EH (cell line): ENCODE measurements at places on chromosomes 11 and 22.
A peak's percentile ranks its signal among the peaks of the same experiment; 100 is the strongest.

DNA sequence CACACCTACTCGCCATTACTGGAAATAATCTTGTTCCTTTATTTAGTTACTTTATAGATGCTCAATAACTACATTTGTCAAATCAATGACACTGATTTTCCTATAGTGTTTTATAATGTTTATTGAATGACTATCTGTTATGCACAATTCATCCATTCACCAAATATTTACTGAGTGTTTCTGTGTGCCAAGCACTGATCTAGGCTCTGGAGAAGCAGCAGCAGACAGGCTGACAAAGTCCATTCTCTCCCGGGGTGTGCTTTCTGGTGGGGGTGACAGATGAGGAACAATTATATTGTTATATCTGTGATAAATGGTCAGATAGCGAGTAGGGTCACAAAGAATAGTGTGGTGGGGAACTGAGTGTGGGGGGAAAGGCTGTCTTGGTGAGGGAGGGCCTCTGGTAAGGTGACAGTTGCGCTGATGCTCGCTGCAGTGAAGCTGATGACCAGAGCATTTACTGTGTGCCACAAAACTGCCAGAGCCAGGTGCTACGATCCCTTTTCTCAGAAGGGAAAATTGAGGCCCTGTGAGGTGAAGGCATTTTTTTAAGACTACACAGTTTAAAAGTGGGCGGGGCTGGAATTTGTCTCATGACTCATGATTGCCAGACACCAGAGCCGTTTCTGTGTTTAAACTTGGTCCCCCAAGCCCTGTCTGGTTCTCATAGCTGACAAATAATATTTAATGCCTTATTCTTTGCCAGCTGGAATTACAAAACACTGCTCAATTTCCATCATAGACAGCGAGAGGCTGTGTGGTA is 10.2 kb downstream of the PACS1 start:
- peak; percentile 90 for DNase-seq

- no peak for DNase-seq
Observed at GRCh38 chr22:28795932-28796856, 4.2 kb downstream of the XBP1 start.

DNA sequence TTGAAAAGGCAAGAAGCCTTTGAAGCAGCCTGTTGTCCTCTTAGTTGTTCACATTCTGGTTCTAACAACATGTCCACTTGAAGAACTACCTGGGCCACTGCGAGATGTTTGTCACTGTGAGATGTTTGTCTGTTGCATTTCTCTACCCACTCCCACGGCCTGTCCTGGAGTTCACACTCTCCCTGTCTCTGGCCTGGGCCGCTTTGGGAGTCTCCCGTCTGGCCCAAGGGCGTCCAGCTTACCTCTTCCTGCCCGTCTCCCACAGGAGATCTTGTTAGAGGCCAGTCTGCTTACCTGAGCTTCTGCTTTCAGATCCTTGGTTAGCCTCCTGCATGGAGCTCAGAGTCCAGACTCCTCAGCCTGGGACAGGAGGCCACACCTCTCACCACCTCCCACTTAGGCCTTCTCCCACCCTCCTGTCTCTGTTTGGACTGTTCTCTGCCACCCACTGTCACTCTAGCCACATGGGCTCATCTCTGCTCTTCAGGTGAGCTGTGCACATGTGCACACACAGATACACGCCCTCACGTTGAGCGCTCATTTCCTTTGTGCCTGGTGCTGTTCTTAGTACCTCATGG is 66.0 kb downstream of the TBC1D22A start:
- DNase-seq, result no peak

GRCh38 chr11:102447941-102448868 is 4.4 kb downstream of the TMEM123 start:
- DNase-seq, result no peak

DNA sequence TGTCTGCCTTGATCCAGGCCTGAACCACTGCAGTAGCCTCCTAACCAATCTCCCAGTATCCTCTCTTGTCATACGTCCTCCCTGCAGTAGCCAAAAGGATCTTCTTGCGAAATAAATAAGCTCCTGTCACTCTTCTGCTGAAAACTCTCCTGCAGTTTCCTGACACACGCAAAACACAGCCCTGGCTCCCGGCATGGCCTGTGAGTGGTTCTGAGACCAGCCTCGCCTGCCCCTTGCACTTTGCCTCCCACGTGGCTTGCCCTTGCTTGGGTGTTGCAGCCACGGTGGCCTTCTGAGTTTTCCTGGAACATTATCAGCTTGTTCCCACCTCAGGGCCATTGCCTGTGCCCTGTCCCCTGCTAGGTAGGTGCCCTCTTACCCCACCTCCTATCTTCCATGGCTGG is 7.2 kb downstream of the ZC3H7B start:
- DNase-seq, result no peak

DNA sequence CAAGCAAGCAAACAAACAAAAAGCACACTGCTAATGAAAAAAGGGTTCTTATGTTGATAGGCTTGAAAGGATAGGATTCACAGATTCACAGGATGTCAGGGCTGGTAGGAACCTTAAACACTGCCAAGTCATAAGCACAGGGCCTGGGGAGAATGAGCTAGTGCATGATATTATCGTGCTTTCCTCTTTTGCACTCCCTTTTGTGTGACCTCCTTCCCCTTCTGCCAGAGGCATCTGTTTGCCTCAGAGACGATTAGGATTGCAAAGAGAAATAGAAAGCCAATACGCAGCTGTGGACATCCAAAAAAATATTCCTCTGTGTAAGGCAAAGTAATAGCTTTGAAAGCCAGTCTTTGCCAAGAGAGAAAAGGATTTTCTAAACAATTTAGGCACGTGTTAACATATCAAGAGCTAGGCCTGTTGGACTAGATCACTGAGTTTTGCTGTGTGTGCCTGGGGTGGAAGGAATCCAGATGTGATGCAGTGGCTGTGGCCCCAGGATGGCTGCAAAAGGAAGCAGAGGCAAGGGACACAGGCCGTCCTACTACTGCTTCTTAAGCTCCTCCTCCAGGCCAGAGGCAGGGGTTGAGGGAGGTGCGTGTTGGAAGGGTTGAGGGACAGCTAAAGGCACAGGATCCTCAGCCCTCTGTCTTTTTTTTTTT is 30.6 kb downstream of the MCHR1 start:
- DNase-seq, result peak; percentile 60

- DNase-seq, result no peak
Observed at GRCh38 chr22:35834061-35834460, 116.4 kb downstream of the APOL5 start.

- DNase-seq, result no peak
Observed at GRCh38 chr22:21834869-21835268, 32.6 kb downstream of the MAPK1 start.

DNA sequence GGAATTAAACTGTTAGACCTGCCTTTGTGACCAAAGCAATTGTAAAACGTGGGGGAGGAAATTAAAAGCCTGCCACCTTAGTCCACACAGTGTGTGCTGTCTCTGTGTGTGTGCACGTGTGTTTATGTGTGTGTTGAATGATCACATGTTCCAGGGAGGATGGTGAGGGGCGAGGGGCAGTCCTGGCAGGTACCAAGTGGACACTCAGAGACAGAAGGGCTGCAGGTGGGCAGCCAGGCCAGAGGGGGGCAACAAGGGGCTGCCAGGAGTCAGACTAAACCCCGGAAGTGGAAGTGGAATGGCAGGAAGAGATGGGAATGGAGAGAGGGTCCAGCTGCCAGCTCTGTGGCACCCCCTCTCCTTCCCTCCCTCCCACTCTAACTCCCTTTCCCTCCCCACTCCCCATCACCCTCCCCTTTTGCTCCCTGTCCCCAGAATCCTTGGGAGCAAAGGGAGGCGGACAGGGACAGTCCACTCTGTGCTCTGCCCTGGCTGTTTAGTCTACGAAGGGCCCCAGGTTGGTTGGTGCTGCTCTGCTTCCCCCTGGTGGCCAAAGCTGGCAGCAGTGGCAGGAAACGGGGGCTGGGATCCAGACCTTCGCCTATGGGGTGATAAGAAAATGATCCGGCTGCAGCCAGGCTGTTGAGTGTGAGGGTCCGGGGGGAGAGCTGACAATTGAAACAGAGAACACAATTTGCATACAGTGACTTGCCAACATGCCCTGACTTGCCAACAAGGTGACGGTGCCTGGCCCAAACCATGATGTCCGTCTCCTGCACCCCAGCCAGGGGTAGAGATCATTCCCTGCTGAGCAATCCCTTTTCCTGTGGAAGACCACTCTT is 24.4 kb downstream of the P2RY2 start:
- peak; percentile 82 for DNase-seq

DNA sequence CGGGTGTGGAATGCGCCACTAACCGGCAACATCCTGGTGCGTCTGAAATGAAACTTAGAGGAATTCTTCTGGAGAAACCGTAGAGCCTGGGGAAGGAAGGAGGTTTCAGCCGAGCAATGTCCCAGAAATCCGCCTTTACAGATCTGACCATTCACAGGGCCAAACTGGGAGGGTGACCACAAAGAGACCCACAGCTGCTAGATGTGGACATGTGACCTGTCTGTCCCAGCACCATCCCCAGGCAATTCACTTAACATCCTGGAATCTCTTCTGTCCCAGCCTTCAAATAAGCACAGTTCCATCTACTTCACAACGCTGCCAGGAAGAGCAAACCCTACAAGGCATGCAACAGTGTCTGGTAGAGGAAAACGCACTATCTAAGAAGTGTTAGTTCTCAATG is 9.8 kb downstream of the MCAT start:
- DNase-seq, result no peak

- no peak for DNase-seq
Observed at GRCh38 chr11:75271730-75272129, 31.2 kb downstream of the TPBGL start.

GRCh38 chr22:33666279-33666960 is 253.9 kb downstream of the LARGE1 start:
- no peak for DNase-seq
